ENCODE measurements at places on chromosomes 6 and 20.

DNA sequence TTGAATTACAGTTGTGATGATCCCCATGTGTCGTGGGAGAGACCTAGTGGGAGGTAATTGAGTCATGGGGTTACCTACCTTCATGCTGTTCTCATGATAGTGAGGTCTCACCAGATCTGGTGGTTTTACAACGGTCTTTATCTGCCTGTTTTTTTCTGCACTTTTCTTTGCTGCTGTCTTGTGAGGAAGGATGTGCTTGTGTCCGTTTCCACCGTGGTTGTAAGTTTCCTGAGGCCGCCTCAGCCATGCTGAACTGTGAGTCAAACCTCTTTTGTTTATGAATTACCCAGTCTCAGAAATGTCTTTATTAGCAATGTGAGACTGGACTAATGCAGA is 6.5 kb upstream of the RANBP9 start:
- DNase-seq = no peak

- no peak for DNase-seq
Observed at GRCh38 chr6:15682965-15683822, 20.4 kb upstream of the DTNBP1 start.

DNA sequence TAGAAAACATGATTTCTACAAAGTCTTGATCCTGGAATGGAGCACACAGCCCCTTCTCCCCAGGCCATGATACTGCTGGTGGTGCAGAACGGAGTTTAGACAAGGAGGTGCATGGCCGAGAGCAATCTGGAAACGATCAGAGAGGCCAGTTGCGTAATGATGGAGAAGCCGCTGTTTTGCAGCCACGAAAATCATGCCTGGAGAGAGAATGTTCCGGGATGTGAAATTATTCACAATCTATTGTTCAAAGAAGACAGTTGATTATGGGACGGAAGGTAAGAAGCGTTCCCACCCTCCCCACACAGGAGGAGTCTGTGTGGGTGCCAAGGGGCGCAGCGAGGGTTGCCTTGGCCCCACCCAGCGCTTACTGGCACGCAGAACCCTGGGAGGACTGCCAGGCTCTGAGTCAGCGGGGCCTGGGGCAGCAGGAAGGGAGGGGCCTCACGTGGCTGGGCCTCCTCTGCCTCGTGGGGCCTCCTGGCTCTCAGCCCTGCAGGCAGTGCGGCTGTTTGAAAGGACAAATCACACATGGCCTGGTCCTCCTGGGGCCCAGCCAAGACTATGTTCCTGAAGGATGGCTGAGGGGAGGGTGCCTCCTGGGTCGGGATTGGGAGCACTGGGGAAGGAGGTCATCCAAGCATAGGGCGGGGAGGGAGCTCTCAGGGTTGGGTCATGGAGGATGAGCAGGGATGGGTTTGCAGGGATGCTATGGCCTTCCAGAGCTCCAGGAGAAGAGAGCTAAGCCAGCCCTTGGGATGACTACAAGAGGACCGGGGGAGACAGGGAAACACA is 8.7 kb upstream of the AP5S1 start:
- DNase-seq = peak; percentile 94

DNA sequence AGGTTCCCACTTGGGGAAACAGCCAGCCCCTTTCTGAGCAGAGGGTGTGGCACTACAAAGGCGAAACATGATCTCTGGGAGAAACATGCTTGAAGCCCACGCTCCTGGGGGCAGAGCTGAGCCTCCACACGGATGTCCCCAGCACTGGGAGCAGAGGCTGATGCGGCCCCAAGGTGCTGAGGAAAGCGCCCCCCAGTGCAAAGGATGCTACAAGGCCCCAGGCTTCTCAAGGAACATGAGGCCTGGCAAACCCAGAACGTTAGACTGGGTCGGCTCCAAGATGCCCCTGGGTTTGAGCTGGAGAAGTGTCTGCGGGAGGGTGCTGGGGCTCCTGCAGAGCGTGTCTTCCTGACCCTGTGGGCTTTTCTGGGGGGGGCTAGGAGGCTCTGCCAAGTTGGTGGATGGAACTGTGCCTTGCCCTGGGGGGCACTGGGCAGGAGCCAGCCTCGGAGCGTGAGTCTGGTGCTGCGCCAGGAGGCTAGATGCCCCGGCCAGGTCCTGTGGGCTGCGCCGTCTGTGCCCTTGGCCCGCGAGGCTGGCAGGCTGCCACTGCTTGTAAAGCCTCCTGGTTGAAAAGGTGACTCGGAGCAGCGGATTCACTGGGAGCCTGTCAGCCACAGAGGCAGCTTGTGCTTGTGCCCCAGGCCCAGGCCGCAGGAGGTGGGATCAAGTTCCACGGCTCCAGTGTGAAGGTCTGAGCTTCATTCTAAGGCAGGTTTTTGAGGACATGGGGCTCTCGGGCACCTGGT is 8.1 kb downstream of the SYNJ2 start:
- DNase-seq = no peak

- no peak for DNase-seq
Observed at GRCh38 chr6:124200661-124201060, 397.0 kb downstream of the NKAIN2 start.

DNA sequence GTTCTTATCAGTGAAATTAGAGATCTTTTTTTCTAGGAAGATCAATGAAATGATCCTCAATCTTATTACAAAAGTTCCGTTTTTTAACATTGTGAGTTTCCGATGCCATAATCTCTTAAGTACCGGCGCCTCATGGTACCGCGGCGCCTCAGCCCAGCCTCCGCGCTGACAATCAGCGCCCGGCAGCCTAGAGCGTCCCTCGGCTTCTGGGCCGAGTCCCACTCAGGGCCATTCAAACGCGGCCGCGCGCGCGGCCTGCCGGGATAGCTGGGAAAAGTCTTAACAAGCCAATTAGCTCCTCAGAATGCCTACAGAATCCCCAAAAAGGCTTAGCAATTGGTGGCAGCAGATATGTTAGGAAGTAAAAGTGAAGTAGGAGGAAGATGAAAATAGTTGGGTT is 204.8 kb downstream of the ADGB start:
- DNase-seq = no peak

DNA sequence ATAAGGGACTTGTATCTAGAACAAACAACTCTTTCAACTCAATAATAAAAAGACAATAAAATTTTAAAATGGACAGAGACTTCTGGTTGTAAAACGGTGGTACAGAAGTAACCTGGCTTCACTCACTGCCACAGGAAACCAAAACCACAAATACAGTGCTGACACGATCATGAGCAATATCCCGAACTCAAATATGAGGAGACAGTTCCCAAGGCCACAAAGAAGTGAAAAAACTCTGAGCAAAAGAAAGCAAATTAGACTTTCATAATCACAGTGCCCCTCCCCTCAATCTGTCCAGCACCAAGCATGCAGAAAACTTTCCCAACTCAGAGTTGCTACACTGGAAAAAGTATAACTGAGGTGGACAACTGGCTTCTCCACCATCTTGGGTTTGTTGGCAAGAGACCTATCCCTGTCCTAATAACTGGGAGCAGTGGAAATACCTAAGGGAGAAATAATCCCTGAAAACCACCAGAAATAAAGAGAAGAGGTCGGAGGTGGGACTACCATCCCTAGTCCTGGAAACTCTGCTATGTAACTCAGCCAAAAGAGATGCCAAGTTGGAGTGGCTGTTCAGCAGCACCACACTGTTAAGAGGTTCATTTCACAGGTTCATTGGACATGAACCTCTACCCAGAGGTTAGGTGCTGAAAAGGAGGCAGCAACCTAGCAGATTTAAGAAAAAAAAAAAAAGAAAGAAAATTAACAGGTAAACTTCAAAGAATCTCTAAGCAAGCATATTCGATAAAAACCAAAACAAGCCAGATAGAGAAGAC is 55.5 kb downstream of the REV3L start:
- peak; percentile 2 for DNase-seq

- DNase-seq = no peak
Observed at GRCh38 chr6:104955927-104956730, 778 bp upstream of the LIN28B start.

- DNase-seq = no peak
Observed at GRCh38 chr6:89350281-89350966, 2.1 kb downstream of the UBE2J1 start.

DNA sequence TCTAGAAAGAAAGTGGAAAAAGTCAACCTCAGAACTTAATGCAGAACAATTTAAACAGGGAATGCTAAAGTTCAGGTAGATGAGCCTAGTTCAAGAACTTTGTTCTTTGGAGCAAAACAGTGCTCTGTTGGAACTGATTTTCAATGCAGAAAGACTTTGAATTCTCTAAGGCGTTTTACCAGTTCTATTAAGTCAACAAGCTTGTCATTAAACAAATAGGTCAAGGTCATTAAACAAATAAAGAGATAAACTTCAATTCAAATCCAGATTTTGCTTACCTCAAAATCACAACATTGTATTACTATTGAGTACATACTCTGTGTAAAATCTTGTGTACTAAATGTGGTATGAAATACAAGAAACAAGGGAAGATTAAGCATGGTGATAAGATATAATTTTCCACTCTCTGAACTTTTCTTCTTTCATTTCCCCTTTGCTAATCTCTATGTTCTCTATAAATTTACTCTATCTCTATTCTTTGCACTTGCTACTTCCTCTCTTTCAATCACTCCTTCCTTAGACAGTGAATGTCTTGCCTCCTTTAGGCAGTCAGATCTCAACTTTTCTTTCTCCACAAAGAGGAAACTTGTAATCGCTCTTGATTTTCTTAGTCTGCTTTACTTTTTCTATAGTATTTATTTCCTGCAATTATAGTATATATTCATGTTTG is 160.8 kb upstream of the KHDRBS2 start:
- DNase-seq = no peak

DNA sequence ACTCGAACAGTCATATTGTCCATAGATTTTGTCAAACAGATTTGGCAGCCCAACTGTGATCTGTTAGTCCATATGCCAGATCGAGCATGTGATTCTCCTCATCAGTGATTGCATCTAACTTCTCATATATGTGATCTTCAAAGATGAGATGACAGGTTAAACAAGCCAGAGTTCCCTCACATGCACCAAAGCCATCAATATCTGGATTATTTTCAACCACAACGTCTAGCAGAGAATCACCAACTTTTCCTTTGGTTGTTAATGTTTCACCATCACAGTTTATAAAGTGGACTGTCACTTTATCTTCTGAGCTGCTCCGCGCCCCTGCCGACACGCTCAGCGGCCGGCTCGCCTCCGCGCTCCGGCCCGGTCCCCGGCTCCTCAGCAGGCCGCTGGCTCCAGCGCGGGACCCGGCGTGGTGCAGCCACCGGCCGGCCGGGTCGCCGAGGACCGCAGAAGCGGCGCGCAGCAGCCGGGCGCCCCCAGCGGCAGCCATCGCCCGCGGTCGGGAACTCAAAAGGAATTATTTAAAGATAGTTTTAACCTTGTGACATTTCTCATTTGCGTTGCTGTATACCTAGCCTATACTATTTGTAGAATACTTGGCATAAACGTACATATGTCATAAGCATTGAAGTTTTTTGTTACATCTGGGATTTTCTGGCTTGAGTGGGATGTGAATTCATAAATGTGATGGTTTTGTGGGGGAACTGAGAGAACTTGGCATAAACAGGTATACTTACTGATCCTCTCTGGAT is 40.1 kb upstream of the DYNLRB1 start:
- no peak for DNase-seq

- DNase-seq = no peak
Observed at GRCh38 chr6:115680621-115681020, 380.1 kb downstream of the FRK start.

DNA sequence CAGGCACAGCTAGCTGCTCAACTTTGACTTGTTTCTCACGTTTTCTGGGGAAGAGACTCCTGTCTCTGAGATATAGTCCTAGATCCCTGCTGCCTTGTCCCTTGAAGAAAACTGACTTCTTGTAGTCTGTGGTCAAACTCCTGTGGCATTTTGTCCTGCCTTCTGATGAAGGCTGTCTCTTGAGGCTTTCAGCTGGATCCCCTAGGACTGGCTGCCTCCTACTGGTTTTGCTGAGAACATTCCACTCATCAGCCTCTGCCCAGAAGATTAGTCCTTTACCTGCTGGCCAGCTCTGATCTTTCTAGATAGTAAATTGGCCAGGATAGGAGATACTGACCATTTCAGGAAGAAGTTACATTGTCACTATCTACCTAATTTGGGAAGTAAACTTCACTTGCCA is 71.9 kb upstream of the CNR1 start:
- DNase-seq = no peak

Data from stimulated activated naive CD4-positive, alpha-beta T cell treated with Interleukin-2 at 50 U/mL for 16 hours (primary cell).